ENCODE measurements at places on chromosomes 11 and 22.

DNA sequence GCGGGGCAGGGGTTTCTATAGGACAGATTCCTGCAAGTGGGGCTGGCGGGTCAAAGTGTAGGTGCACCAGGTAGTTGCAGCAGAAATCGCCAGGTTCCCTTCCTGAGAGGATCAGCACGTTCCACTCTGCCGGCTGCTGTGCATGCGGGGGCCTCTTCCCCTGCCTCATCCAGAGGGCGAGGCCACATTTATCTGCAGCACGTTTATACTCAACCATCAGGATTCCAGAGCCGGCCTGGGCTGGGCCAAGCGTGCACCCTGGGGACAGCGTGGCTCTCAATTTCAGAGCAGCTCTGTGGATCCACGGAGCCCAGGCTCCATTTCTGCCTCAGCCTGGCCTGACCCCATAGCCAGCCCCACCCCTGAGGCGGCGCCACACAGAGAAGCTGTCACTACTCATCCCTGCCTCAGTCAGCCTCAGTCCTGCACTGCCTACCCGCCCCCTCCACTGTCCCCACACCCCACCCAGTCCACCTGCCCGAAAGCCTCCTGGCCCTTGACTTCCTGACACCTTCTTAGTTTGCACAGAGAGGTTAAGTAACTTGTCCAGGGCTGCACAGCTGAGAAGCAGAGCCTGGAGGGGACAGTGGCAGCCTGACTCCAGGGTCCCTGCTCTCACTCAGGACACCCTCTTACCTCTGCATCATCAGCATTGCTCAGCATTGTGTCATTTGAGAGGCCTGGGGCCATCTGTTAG, 45.9 kb upstream of the RTL6 start:
- no peak for DNase-seq

DNA sequence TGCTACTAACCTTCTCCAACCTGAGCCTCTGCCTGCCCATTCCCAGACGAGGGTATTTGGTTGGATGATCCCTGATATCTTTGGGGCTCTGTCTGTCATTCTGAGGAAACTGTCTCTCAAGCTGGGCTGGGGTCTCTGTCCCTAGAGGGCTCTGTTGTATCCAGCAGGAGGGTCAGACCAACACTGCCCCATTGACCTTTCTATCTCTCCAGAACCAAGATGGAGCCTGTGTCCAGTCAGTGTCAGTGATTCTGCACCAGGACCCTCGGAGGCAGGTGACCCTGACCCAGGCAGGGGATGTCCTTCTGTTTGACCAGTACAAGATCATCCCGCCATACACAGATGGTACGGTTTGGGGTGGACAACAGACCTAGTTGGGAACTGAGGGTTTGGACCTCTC, 21.9 kb downstream of the OTOG start:
- no peak for DNase-seq

DNA sequence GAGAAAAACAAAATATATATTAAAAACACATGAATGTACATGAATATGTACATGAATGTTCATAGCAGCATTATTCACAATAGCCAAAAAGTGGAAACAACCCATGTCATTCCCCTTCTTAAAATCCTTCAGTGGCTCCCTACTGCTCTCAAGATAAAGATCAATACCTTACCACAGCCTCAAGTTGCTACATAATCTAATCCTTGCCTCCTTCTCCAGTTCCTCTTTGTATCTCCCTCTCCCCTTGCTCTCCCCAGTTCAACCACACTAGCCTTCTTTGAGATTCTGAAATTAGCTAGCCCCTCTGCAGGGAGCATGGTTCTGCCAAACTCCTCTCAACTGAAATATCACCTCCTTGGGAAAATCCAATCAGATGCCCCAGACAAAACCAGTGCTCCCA, 28.1 kb downstream of the MTMR2 start:
- DNase-seq = no peak

- no peak for DNase-seq
Measured at GRCh38 chr11:132258875-132259274, 888.5 kb downstream of the NTM start.

- DNase-seq = no peak
Measured at GRCh38 chr11:623999-624704, 603 bp downstream of the CDHR5 start.

DNA sequence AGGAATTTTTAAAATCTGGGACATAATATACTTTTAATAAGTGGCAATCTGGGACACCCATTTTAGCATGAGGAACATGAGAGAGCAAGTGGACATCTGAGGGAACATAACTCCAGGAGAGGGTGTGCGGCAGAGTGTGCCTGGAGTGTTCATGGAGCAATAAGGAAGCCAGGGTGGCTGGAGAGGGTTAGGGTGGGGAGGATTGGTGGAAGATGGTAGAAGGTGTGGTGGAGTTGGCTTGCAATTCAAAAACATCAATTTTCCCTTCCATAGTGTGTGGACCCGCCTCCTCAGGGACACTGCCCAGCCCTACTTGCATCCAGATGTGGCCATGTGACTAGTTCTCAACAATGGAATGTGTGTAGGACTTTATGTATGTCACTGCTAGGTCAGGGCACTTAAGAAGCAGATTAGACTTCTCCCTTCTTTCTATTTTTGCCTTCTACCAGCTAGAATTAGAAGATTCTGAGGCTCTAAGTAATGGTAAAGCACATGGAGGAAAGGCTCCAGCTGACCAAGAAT, 4.4 kb upstream of the DENND5A start:
- DNase-seq = no peak

DNA sequence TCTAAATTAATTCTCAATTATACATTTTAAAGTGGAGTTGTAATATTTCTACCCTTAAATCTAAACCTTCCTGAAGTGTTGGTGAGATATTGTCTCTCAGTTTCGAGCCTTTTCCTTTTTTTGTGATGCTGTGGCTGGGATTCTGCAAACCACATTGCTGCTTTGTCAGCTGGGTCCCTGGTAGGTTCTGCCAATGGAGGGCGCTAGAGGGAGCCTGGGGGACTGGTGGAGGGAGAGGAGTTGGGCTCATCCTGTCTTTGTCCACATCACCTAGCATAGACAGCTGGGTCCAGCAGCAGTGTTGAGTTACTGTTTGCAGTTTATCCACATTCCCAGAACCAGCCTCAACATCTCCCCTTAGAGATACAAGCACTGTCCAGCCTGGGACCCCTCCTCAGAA, 41.0 kb downstream of the TRAF6 start:
- DNase-seq = no peak

GRCh38 chr22:49850021-49850911, 3.4 kb upstream of the ZBED4 start:
- no peak for DNase-seq

- DNase-seq = no peak
Measured at GRCh38 chr11:133227632-133228111, 304.6 kb downstream of the OPCML start.

- DNase-seq = no peak
Measured at GRCh38 chr11:94638301-94638901, 71.2 kb downstream of the PIWIL4 start.

GRCh38 chr11:69081180-69081579, 32.4 kb downstream of the TPCN2 start:
- no peak for DNase-seq

DNA sequence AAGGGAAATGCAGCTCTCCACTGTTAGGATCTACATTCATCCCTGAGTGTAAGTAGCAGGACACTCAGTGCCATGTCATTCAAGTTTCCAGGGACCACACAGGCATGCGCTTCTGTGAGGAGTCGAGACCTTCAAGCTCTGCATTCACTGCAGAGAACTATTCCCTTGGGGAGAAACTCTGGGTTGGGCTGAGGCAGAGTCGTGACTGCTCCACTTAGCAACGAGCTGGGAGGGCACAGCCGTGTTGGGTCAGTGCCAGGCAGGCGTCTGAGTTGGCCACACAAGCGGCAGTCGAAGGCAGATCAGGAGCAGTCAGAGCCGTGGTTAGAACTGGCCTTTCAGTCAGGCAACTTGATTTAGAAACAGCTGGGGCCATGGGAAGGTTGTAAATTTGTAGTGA, 14.7 kb downstream of the MPEG1 start:
- no peak for DNase-seq

DNA sequence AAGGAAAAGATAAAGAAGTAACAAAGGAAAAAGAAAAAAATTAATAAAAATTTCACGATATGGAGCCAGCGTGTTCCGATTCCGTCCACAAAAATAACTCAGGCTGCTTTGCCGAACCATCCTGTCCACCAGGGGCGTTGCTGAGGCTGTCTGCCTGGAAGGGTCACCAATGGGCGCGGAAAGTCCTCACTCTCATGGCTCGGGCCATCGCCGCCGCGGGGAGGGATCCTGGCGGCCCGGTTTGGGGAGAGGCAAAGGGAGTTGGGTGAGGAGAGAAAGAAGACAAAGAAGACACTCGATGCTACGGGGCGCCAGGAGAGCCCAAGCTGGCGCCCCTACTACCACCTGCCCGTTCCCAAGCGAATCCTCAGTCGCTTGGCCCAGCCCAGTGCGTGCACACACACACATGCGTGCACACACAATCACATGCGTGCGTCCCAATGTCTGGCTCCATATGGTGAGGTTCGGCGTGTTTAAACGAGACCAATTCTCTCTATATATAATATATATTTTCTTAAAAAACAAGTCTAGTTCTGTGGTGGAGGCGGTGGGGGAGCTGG, 5.6 kb upstream of the PYGM start:
- DNase-seq = no peak

DNA sequence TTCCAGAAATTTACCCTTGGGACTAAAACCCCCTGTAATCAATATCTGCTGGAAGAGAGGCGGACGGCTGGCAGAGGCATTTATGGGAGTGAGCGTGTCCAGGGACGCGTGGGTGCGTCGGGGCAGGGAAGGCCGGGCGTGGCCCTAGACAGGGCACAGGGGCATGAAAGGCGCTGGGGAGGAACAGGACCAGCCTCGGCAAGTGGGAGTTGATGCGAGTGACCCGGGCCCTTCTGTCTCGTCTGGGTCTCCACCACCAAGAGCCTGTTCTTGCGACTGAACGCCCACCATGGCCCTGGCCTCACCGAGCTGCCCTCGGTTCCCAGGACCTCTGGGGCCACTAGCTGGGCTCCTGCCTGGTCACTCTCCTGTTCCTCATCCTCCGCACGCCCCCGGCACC, 17.5 kb downstream of the OSBPL5 start:
- no peak for DNase-seq

DNA sequence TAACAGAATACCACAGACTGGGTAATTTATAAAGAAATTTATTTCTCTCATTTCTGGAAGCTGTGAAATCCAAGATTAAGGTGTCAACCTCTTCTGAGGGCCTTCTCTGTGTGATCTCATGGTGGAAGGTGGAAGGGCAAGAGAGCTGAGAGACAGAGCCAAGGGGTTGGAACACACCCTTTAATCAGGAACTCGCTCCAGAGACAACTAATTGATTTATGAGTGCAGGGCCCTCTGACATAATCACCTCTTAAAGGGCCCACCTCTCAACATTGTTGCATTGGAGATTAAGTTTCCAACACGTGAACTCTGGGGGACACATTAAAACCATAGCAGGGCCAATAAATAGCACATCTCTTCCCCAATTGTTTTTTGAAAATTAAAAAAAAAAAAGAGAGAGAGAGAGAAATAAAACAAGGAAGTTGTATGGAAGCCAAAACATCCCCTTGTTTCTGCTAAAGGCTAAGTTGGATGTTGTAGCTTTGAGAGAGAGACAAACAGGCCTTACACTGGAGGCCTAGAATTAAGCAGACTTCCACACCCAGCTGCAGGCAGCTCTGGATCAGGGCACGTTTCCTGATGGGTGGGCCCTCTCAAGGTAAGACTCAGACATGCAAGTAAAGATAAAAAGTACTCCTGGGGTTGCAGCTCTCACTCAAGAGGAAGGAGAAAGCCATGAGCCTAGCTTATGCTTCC, 64.1 kb upstream of the BIRC3 start:
- no peak for DNase-seq

GRCh38 chr11:67463680-67464410, 5.2 kb downstream of the TMEM134 start:
- no peak for DNase-seq

DNA sequence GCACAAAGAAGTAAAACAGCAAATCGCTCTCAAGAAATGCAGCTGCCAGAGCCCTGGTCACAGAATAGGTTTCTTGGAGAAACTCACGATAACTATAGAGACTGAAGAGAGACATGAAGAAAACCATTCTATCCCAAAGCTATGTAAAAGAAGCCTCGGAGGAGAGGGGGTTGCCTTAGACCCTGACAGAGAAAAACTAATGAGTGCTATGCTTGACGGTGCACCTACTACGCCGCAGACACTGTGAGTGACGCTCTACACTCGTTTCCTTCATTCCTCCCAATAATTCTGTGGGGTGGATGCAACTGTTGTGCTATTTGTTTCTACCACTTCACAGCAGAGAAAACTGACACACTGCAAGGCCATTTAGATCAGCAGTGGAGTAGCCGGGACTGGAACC, 121.8 kb downstream of the ETS1 start:
- no peak for DNase-seq

- DNase-seq = no peak
Measured at GRCh38 chr22:23781065-23781464, 5.7 kb upstream of the SMARCB1 start.

- DNase-seq = no peak
Measured at GRCh38 chr11:44305470-44306051, 4.4 kb downstream of the ALX4 start.

- DNase-seq = peak; percentile 61
Measured at GRCh38 chr11:20259506-20259905, 99.2 kb upstream of the DBX1 start.

GRCh38 chr22:33018232-33018864, 39.8 kb downstream of the SYN3 start:
- DNase-seq = no peak

DNA sequence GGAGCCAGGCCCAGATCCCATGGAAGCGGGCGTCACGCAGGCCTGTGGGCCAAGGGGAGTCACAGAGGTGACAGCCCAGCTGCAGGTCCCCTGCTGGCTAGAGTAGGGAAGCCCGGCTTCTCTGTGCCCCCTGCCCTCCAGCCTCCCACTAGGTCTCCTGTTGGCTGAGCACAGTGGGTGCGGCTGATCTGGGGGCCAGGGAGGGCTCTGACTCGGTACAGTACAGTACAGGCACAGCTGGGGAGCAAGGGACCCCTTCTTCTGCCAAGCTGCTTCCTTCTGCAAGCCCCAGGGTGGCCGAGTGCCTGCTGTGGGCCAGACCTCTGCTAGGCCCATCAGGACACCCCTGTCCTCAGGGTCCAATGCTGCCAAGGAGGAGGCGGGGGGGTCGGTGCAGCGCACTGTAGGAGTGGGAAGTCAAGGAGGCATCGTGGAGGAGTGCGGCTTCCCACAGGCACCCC, 10.1 kb downstream of the SUSD2 start:
- no peak for DNase-seq

DNA sequence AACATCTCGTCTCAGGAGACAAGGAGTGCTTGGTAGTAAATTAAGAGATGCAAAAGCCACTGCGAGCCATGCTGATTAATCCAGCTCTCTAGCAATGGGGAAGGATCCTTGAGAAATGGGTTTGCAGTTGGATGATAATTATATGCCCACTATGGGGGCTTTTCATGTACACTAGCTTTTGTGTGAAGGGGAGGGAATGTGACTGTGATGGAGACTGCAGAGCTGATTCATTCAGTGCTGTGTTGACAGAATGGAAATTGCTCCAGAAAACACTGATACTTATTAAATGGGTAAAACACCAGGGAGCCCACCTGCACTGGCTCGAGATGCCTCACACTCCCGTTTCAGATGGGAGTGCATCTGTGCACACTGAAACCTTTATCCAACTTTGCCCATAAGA, 37.0 kb upstream of the KIRREL3 start:
- DNase-seq = no peak

Measured in HS-5 (cell line).